ENCODE measurements at places on chromosomes 7 and 10. TPM values are rescaled to one million over a fixed set of nuclear protein-coding genes. Genes with fewer than 3 reads are reported as not detected.
A peak's percentile ranks its signal among the peaks of the same experiment; 100 is the strongest.

Gene ITGA8
- total RNA-seq: 0.03 TPM

Gene MSMB
- total RNA-seq: not detected

DNA sequence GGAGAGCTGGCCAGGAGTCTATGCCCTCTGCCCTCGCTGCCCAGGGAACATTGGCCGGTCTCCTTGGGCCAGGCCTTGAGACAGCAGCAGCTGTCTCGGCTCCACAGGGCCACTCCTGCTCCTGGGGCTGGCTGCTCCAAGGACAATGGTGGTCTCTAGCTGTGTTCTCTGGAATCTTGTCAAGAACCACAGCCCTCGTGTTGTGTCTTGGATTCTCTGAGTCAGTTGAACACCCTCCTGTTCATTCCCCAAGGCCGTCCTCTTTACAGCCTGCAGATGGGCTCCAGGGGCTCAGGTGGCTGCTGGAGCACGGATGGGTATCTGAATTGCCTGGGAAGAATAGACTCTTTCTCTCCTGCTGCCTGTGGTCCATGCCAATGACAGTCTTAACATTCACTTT, 511.1 kb downstream of the GLRX3 start:
- DNase-seq: no peak

DNA sequence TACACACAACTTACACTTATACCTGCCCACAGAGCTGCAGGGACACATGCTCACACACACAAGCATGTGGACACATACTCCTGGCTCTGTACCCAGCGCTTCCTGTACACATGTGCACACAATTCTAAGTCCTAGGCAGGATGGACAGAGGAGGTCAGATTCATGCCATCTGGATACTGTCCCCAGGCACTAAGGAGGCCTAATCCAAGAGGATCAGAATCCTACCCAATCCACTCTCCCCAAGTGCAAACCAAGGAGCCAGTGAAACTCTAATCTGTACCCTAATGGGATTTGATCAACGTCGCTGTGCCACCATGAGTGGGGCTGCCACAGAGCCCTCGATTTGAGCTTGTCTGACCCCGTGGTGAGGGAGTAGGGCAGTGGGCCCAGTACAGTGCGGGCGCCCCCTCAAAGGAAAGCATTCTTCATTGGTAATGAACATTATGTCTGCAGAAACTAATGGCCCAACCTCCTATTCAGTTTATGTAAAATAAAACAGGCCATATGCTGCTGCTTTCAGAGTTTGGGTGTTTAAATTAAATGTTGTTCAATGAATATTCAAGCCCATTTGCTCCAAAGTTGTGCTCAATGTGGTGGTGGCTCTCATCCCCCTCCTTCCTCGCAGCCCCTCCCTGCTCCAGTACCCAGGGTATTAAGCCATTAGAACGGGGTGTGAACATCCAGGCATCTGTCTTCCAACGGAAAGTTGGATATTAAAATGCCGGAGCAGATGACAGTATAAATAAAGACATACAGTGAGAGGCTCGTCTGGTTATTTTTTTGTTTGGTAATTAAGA, 26.4 kb downstream of the RPS24 start:
- DNase-seq: no peak

Gene AOC1
- total RNA-seq: not detected

Gene GPR85
- 1.3 TPM for total RNA-seq

Gene IRF5
- 2.4 TPM for total RNA-seq

- no peak for DNase-seq
Measured at GRCh38 chr10:34886906-34887642, 72.0 kb upstream of the PARD3 start.

DNA sequence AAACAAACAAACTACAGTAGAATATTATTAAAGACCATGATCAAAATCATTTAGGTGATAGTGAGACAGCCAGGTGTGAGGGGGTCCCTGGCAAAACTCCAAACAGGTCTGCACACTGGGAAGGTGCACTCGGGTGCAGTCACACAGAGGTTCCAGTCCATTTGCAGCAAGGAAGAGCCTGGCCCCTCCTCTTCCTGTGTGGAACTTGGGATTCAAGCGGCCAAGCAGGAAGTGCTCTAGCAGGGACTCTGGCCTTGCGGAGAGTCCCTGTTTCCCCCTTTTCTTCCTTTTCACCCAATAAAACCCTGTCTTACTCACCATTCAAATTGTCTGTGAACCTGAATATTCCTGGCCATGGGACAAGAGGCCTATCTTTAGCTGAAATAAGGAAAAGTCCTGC, 181.8 kb downstream of the LRRTM3 start:
- DNase-seq: no peak

Gene HHEX
- 9.6 TPM for total RNA-seq

DNA sequence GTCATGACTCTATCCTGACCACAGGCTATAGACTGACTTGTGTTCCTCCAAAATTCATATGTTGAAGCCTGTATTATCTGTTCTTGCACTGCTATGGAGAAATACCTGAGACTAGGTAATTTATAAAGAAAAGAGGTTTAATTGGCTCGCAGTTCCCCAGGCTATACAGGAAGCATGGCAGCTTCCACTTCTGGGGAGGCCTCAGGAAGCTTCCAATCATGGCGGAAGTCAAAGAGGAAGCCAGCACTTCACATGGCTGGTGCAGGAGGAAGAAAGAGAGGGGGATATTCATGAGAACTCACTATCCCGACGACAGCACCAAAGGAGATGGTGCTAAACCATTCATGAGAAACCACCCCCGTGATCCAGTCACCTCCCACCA, 84.3 kb upstream of the KDM7A start:
- DNase-seq: no peak

DNA sequence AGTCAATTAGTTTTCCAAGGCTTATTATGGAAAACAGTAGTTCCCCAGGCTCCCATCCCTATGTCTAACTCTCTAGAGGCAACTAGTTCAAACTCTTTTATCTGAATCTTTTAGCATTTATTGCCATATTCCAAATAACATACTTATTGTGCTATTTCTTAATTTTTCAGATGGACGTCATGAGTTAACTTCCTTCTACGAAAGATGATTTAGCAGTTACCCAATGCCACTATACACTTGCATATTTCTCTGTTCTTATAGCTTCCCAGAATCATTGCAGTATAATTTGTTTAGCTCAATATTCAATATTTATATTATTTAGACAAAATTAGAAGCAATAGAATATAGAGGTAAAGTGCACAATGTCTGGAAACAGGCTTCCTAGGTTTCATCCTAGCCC, 52.8 kb downstream of the REEP3 start:
- no peak for DNase-seq

Gene PAX4
- not detected for total RNA-seq

Gene LRRC18
- not detected for total RNA-seq

DNA sequence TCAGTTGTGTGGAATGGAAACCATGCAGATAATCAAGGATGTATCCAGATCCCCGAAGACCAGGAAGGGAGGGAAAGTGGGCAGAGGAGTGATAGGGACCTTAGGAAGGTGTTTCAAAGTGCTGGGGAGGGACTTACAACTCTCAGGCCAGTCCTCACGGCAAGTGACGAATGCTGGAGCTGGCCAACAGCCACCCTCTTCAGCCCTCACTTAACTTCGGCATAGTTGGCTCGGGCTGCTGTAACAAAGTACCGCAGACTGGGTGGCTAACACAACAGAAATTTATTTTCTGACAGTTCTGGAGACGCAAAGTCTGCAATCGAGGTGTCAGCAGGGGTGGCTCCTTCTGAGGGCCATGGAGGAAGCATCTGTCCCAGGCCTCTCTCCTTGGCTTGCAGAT, 265.9 kb upstream of the YAE1 start:
- peak; percentile 61 for DNase-seq

DNA sequence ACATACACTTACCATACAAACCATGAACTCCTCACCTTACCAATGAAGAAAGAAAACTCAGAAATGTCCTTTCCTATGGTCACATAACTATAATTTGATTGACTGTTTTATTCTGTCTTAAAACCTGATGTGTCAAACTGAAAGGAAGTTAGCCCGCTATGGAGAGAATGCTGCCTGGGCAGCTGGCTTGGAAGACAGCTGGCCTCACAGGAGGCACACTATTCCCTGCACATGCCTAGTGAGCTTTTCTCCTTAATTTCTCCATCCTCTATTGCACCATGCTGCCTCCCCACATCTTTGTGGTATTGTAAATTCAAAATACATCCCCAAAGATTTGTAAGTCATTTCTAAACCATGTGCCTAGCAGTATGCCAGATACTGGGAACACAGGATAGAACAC, 163.3 kb downstream of the STK31 start:
- no peak for DNase-seq

GRCh38 chr10:43238462-43238861, 28.4 kb downstream of the RASGEF1A start:
- no peak for DNase-seq

GRCh38 chr7:87152897-87153641, 816 bp downstream of the DMTF1 start:
- peak; percentile 3 for DNase-seq
